Kidney (tissue), 22 donors: ENCODE measurements at places on chromosomes 7 and 10. TPM values are rescaled to one million over a fixed set of nuclear protein-coding genes. Genes with fewer than 3 reads are reported as not detected.

ECD gene
- 27.5 TPM for total RNA-seq

UNC5B gene
- total RNA-seq = 22.6 TPM

PON3 gene
- 1.6 TPM for total RNA-seq

SPACDR gene
- 0.54 TPM for total RNA-seq

PLOD3 gene
- 78.8 TPM for total RNA-seq

MSMB gene
- total RNA-seq = not detected

MAT1A gene
- total RNA-seq = 1.1 TPM

SPAM1 gene
- not detected for total RNA-seq

ARHGEF5 gene
- 43.5 TPM for total RNA-seq
